ENCODE measurements at places on chromosomes 5 and 9. TPM values are rescaled to one million over a fixed set of nuclear protein-coding genes. Genes with fewer than 3 reads are reported as not detected.

Gene PAEP
- total RNA-seq = not detected

Gene PDGFRB
- 3.6 TPM for total RNA-seq

Gene RAI14
- 0.08 TPM for total RNA-seq

Gene HMCN2
- total RNA-seq = not detected

Gene BHMT
- not detected for total RNA-seq

Gene FOXB2
- not detected for total RNA-seq

DNA sequence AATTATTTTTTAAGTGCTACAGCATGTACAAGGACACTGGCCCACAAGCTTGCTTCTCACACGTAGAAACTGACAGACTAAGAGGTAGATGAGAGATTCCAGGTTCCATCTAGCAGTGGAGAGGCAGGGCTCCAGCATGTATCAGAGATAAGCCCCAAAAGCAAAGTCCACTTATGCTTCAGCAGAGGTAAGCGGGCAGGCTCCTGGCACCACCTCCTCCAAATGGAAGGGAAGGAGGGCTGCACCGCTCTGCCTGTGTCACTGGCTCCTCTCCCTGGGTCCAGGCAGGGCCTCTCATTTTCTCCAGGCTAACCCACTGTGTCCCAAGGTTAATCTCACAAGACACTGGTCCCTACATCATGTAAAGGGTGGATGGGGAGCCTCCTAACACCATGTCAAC, 15.9 kb downstream of the GRHPR start:
- H3K36me3 ChIP-seq = peaks cover 47% of the 10 kb centered on the region
- no peak overlapping the region for H3K4me3 ChIP-seq
- no peak overlapping the region for H3K27ac ChIP-seq
- no peaks in the 10 kb centered on the region for H3K27me3 ChIP-seq
- H3K4me1 ChIP-seq = no peaks in the 10 kb centered on the region

DNA sequence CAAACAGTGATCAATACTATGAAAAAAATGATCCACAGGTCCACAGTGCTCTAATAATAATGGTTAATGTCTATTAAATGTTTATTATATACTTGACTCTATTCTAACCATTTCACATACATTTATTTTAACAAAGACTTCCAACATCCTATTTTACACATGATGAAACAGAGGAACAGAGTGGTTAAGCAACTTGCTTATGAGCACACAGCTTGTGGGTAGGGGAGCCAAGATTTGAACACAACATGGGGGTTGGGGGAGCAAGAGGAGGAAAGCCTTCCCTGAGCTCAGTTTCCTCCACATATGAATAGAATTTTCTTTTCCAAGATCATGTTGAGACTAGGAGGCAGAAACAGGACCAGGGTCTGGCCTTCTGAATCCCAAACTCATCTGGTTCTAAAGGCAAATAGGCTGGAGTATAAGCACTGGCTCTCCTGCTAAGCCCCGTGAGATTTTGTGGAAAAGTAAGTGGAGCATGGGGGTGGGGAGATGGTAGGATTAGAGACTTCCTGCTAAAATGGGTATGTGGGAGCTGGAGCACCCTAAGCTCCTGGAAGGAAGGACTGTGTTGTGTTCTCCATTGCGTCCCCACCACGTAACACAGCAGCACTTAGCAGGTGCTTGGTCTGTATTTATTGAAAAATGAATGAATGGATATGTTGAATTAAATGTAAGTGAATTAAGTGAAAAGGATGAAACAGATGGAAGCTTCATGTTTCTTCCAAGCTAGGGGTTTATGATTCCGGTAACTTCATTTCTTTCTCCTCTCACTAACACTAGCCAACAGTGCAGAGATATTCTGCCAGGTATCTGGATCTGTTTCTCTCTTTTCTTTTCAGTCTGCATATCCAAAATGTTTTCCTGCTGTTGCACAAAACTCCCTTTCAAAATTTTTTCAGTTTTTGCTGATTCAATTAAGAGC, 26.9 kb upstream of the GALNT10 start:
- no peaks in the 10 kb centered on the region for H3K4me1 ChIP-seq
- no peak for DNase-seq
- H3K27me3 ChIP-seq = peaks cover 36% of the 10 kb centered on the region
- H3K36me3 ChIP-seq = no peaks in the 10 kb centered on the region
- no peak overlapping the region for H3K4me3 ChIP-seq
- H3K27ac ChIP-seq = no peak overlapping the region

DNA sequence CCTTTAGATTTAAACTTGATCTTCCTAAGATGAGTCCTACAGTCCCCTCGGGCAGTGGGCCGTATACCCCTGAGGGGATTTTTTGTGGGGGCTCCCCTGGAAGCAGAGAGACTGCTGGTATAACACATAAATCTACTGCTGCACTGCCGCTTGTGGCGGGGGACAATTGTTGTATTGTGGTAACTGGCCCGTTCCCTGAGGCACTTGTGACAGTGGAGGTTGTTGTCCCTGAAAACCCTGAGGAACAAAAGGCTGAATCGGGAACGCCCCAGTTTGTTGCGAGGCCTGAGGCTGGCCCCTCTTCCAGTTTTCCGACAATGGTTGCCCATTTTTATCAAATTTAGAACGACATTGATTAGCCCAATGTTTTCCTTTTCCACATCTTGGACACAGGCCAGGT, 4.7 kb upstream of the TMEM141 start:
- no peaks in the 10 kb centered on the region for H3K36me3 ChIP-seq
- H3K27me3 ChIP-seq = peaks cover 20% of the 10 kb centered on the region
- DNase-seq = no peak
- H3K4me1 ChIP-seq = peaks cover 25% of the 10 kb centered on the region
- no peak overlapping the region for H3K4me3 ChIP-seq

- H3K27me3 ChIP-seq = no peaks in the 10 kb centered on the region
- no peaks in the 10 kb centered on the region for H3K4me1 ChIP-seq
- DNase-seq = no peak
- H3K36me3 ChIP-seq = no peaks in the 10 kb centered on the region
Observed at GRCh38 chr9:81575956-81576355, 113.4 kb downstream of the TLE1 start.

DNA sequence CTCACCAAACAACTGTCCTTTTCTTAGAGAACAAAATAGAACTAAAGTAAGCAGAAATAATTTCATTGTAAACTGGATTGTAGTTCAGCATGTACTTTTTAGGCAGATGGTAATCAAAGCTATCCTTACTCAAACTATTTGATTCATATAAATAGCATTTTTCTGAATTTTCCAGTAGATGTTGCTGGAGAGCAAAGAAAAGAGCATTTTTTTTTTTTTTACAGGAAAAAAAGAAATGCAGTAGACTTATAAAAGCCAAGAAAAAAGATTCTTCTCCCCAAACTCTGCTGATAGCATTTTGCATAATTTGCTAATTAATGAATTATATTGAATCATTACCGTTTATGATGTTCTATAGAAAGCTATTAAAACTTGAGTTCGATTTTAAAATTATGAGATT, 715.3 kb upstream of the WWC1 start:
- DNase-seq = no peak
- H3K4me3 ChIP-seq = no peak overlapping the region
- H3K27ac ChIP-seq = no peak overlapping the region
- no peaks in the 10 kb centered on the region for H3K36me3 ChIP-seq
- H3K4me1 ChIP-seq = no peaks in the 10 kb centered on the region
- peaks cover 23% of the 10 kb centered on the region for H3K27me3 ChIP-seq

DNA sequence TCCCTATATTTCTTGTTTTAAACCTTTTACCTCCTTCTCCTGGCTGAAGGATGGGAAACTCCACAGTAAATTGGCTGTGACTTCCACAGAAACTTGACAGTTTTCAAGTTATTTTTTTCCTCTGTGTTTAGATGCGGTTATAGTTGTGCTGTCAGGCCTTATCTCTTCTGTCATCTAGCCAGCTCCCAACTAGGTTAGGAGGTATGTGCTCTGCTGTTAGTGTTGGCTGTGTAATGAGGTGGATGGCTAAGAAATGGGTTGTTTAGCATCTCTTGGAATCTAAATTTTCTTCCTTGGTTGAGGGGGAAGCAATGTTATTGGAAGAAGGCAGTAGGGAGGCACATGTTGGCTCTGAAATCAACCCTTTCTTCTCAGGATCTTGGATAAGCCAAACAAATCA, 149.9 kb upstream of the RUSC2 start:
- H3K4me3 ChIP-seq = no peak overlapping the region
- H3K36me3 ChIP-seq = no peaks in the 10 kb centered on the region
- no peak overlapping the region for H3K27ac ChIP-seq
- no peak for DNase-seq
- H3K27me3 ChIP-seq = peaks cover 6% of the 10 kb centered on the region
- no peaks in the 10 kb centered on the region for H3K4me1 ChIP-seq

DNA sequence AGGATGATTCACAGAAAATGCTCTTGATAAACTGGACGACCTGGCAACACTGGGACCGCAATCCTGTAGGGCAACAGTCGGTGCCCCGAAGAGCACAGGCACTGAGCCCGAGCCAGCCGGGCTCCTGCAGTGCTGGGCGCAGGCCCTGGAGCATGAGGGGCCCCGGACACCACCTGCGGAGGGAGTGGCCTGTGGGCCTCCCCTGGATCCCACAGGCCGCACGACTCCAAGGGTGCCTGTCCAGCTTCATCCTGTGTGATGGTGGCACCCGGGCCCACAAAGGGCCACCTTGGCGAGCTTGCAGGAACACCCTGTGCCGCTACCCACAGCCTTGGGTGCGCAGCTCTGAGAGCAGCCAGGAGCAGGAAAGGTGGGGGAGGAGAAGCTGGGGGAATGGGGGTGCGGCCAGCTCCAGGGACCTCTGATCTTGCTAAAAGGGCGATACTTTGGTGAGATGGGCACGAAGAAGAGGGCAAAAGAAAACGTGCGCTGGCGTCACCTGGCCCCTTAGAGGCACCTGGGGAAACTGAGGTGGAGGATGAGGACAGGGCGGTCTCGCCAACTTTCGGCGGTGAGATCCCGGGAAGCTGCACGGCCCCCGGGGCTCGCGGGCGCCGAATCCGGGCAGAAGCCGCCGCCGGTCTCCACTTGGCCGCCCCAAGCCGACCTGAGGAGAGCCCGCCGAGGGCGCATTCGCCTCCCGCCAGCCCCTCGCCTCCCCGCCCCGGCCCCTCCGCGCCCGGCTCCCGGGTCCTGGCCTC, 722 bp downstream of the TBC1D9B start:
- H3K36me3 ChIP-seq = peaks cover 10% of the 10 kb centered on the region
- no peaks in the 10 kb centered on the region for H3K27me3 ChIP-seq
- peak overlapping the region; percentile 82 for H3K4me3 ChIP-seq
- DNase-seq = peak; percentile 30
- peak overlapping the region; percentile 79 for H3K27ac ChIP-seq
- H3K4me1 ChIP-seq = peaks cover 22% of the 10 kb centered on the region

DNA sequence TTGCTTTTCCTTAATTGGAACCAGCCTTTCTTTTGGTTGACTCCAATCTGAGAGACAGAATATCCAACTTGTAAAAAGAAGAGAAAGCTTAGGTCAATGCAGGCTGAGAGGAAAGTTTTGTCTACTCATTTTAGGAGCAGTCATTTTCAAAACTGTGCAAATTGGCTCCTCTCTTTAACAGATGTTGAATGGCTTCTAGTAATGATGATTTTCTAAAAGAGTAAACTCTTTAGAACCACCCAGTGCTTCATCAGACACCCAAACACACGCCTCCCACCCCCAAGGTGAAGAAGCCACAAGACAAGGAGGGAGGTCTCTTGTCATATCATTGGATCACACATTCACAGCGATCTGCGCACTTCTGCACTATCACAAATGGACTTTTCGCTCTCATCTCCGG, 116.3 kb upstream of the KLF9 start:
- no peak for DNase-seq
- no peaks in the 10 kb centered on the region for H3K27me3 ChIP-seq
- peaks cover 2% of the 10 kb centered on the region for H3K36me3 ChIP-seq
- H3K27ac ChIP-seq = no peak overlapping the region
- peaks cover 9% of the 10 kb centered on the region for H3K4me1 ChIP-seq

- H3K36me3 ChIP-seq = peaks cover 32% of the 10 kb centered on the region
- H3K27me3 ChIP-seq = no peaks in the 10 kb centered on the region
- H3K4me1 ChIP-seq = peaks cover 4% of the 10 kb centered on the region
- H3K27ac ChIP-seq = no peak overlapping the region
Observed at GRCh38 chr5:143275512-143276363, 127.7 kb downstream of the NR3C1 start.

DNA sequence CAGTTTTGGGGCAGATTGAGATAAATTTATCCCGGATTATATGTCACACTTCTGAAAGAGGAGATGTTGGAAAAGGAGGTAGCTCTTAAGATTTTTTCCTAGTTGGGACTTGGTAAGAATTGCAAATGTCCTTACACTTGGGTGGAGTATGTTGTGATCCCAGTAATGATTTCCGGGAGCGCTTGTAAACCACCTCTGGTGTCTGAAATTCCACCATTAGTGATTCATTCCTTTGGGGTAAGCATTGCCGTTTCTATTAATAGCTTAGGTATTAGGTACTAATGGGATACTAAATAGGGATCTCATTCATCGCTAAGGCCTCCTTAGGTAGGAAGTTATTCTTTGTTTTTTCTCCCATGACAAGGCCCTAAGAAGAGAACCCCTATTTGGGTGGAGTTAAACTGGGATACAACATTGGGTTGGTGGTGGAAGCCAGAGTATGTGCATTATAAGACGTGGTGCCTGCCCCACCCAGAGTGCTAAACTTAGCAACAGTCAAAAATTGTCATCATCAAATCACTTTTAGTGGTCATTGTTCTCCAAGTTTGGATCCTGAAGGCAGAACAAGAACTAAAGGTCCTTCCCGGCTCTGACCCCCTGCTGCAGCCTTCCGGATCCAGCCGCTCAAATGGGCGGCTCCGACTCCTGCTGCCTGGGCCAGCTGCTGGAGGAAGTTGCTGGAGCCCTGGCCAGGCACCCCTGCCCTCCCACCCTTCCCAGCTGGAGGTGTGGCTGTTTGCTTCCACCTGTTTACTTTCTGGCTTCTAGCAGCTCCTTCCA, 31.7 kb upstream of the DAB2IP start:
- no peak overlapping the region for H3K4me3 ChIP-seq
- peaks cover 4% of the 10 kb centered on the region for H3K4me1 ChIP-seq
- no peak for DNase-seq
- H3K27me3 ChIP-seq = no peaks in the 10 kb centered on the region
- H3K36me3 ChIP-seq = no peaks in the 10 kb centered on the region

DNA sequence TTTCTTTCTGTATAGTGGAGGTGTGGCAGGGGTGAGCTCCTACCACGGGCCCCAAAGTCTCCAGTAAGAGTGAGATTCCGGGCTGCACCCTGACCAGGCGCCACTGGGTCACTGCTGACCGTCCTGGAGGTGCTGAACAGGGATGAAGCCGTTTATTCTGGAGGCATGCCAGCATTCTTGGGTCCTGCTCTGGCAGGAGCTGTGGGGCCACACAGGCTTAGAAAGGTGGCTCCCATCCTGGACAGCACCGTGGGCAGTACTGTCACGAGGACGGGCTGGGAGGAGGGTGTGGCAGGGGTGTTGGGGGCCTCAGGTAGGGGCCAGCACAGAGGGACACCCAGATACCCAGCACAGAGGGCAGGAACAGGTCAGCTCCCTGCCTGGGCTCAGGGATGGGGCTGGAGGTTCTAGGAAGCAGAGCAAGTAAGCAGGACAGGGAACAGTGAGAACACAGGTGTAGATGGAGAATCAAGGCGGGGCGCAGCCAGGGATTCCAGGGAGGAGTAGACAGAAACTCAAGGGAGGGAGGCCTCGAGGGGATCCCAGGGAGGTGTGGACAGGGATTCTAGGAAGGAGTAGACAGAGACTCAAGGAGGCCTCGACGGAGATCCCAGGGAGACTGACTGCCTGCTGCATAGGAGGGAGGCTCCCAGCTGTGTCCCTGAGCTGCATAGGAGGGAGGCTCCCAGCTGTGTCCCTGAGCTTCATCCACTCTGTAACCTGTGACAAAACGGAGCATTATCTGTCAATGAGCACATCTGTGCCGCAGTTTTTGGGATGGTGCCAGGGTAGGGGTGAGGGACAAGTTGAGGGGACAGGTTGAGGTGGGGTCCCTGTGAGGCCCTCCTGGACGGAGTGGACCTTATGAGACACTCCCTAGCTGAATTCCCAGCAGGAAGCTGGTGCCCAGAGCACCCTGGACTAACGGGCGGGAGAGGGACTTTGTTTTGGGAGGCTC, 1.1 kb upstream of the PLEKHG4B start:
- no peaks in the 10 kb centered on the region for H3K36me3 ChIP-seq
- peaks cover 59% of the 10 kb centered on the region for H3K27me3 ChIP-seq
- peak overlapping the region; percentile 22 for H3K4me3 ChIP-seq
- no peak overlapping the region for H3K27ac ChIP-seq
- peaks cover 3% of the 10 kb centered on the region for H3K4me1 ChIP-seq
